ENCODE measurements at places on chromosomes 13 and 19. TPM values are rescaled to one million over a fixed set of nuclear protein-coding genes. Genes with fewer than 3 reads are reported as not detected.

The LRRC4B gene
- 0.04 TPM for polyA plus RNA-seq

The MEIS3 gene
- polyA plus RNA-seq, result 51.3 TPM

The DNAJC15 gene
- 63.6 TPM for polyA plus RNA-seq

- DNase-seq, result no peak
These were observed 7.0 kb upstream of the TMC4 start for GRCh38 chr19:54179921-54180461.

GRCh38 chr13:36431204-36432105, 840 bp upstream of the CCNA1 start:
- no peak for DNase-seq

DNA sequence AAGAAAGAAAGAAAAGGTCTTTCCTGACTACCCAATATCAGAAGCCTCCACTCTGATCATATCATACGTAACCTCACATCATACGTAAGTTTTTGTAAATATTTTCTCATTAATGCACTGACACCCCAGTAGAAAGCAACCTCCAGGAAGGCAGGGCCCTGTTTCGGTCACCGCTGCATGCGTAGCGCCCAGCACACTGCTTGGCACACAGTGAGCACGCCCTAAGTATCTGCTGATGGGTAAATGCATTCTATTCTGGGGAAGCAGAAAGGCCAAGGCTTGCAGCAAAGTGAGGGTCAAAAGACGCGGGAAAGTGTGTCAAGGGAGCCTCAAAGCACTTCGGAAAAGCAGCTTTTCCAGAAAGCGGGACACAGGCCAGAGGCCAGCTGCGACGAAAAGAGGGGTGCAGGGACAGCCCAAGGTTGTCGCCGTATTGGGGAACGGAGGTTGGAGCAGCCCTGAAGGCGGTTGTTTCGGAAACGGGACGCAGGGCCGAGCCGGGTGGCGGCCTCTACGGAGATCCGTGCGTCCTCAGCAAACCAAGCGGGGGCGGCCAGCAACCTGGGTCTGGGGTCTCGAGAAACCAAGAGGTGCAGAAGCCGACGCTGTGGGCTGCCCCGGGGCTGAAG, 463 bp downstream of the SUGP1 start:
- DNase-seq, result no peak

GRCh38 chr13:113754691-113755090, 4.3 kb upstream of the TMEM255B start:
- no peak for DNase-seq

The OR10H1 gene
- polyA plus RNA-seq, result not detected

DNA sequence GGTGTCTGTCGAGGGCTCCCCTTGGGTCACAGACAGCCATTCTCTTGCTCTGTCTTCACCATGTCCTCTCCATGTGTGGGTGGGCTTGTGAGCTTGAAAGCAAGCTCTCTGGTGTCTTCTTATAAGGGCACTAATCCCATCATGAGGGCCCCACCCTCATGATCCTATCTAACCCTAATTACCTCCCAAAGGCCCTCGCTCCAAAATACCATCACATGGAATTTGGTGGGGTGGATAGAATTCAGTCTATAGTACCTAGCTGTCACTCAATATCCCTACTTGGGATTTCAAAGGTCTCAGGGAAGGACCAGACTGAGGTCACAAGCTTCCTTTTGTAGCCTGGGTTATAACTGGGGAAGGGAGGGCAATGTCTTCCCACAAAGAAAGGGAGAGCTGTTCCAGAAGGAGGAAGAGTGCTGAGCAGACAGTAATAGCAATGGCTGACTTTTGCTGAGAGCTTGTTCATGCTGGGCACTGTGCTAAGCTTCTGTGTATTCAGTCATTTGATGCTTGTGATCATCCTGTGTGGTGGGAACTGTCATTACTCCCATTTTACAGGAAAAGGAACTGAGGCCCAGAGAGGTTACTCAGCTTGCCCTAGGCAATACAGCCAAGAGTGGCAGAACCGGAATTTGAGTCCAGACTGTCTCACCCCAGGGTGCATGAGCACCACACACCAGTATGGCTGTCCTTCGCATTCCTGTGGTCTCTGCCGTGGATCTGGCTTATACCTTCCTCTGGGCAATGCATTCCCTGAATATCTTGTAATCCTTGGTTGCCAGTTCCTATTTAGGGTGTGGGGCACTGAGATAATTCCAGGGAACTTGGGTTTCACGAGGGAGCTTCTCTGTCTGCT, 8.2 kb downstream of the FXYD5 start:
- no peak for DNase-seq

- no peak for DNase-seq
These were observed 58.1 kb downstream of the MRPL57 start for GRCh38 chr13:21234526-21234925.

DNA sequence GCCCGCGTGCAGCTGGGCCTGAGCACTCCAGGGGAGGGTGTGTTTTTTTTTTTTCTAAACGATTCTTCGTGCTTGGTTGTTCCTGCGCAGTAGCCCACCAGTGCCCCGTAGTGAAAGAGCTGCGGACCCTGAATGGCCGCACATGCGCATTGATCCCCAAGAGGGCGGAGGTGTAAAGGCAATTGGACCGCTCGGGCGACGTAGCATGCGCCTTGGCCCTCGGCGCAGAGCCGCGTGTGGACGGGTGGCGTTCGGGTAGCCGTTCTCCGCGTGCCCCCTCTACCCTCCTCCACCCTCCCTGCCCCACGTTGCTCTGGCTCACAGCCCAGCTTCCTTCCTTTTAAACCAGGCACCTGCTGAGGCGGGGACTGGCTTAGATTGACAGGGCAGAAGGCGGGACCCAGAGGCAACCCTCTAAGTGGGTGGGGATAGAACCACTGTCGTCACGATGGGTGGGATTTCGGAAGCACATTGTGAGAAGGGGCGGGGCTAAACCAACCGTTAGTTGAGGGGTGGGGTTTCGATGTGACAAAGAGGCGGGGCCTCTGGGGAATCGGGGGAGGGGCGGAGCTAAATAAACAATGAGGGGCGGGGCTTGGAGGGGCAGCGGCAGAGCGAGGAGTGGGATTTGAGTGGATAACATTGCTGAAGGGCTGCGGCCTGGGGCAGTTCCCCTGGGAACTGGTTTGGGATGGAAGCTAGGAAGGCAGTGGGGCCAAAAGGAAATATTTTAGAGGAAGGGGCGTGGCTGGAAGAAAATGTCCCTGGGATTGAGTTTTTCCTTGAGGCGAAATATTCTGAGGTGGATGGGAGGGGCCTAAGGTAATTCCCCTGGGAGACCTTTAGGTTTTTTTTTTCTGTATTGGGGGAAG, 543 bp upstream of the NUP62 start:
- peak; percentile 73 for DNase-seq

DNA sequence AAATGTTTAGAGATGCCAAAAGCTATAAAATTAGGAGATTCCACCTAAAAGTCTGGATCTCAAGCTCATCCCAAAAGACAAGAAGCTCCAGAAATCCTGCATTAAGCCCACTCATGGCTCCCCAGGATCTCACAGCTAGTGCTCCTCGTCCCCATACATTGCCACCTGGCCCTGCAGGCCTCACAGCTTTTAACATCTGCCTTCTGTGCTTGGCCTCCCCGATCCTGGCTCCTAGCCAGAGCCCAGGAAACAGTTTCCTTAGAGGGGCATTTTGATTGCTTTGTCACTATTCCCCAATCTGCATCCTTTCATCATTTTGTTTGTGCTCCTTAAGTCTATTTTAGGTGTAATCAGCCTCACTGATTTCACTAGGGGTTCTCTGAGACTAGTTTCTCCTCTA, 14.5 kb upstream of the DCT start:
- no peak for DNase-seq

The SIGLEC5 gene
- not detected for polyA plus RNA-seq

- DNase-seq, result no peak
These were observed 5.0 kb downstream of the MVB12A start for GRCh38 chr19:17424743-17425365.

The ZNF556 gene
- not detected for polyA plus RNA-seq

DNA sequence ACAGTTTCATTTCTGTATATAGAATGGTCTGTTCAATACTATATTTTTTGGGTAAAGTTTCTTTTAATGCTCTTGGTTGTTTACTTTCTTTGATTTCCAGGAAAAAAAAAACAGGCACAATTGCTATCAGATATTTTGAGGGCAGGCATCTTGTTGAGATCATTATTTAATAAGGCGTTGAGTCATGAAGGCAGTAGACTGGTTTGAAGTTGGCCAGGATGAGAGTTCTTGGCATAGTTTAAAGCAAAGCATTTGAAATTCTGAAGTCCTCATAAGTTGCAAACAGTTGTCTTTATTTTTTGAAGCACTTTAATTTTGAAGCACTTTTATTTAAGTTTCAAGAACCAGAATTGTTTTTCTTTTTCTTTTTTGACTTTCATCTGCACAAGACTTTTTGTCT, 2.6 kb upstream of the ZNF175 start:
- no peak for DNase-seq

The ATP5F1D gene
- 57.9 TPM for polyA plus RNA-seq

- DNase-seq, result no peak
These were observed 63.1 kb upstream of the RNF113B start for GRCh38 chr13:98240135-98240534.

The SMG9 gene
- polyA plus RNA-seq, result 10.1 TPM
